Left hindlimb (tissue), 1 donor: ENCODE measurements at places on chromosomes 11 and 22.

GRCh38 chr22:41217553-41218157 is 12.5 kb downstream of the L3MBTL2 start:
- DNase-seq, result no peak

GRCh38 chr11:3995307-3995706 is 99.3 kb upstream of the RRM1 start:
- DNase-seq, result no peak

DNA sequence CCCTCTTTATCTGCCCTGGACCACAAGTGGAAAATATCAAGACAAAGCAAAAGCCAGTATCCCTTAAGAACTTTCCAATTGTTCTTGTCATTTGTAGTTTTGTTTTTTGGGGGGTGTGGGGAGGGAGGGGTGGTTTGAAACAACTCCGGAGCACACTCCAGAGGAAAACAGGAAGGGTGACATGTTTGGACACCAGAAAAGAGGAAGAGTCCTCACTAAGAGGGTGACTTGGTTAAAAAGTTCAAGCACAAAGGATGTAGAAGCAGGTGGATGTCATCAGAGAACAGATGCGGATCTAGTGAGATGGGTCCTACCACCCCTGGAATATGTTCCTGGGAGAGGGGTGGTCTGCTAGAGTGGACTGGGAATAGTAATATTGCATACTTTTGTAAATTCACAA is 25.8 kb downstream of the ADAMTS8 start:
- no peak for DNase-seq

GRCh38 chr11:19603771-19604170 is 108.9 kb upstream of the NAV2 start:
- no peak for DNase-seq

GRCh38 chr11:59558270-59558643 is 46.9 kb downstream of the OR4D9 start:
- no peak for DNase-seq
